ENCODE measurements at places on chromosomes 13 and 19. TPM values are rescaled to one million over a fixed set of nuclear protein-coding genes. Genes with fewer than 3 reads are reported as not detected.

The SERTAD1 gene
- total RNA-seq: 19.4 TPM

The CD209 gene
- total RNA-seq: not detected

DNA sequence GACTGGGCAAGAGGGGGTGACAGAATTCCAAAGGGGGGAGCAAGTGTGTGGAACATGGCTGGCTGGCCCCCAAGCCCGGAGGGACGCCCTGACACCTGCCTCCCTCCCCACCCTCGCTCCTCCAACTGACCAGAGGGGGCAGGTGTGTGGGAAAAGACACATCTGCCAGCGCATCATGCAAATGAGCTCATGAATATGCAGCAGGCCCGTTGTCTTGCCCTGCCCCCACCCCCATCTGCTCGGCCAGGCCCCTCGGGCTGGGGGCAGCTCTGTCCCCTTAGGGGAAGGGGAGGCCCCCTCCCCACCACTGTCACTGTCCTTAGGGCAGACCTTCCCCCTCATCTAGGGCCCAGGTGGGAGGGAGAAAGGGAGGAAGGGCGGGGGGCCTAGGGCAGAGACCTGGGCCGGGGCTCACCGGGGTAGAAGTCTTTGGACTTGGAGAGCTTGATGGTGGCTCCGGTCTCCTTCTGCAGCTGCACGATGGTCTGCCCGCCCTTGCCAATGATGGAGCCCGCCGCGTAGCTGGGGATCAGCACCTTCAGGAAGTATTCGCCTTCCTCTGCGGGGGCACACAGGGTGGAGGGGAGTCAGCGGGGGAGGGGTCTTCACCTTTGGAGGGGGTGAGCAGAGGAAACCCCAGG is 12.9 kb downstream of the NOVA2 start:
- DNase-seq: no peak

- DNase-seq: no peak
Observed at GRCh38 chr19:54179262-54179852, 6.4 kb upstream of the TMC4 start.

The CYP4F12 gene
- total RNA-seq: not detected

GRCh38 chr19:1260749-1261537 is 8.2 kb upstream of the CIRBP start:
- DNase-seq: peak; percentile 98

The RNF225 gene
- total RNA-seq: 1.6 TPM

The SYNGR4 gene
- 0.61 TPM for total RNA-seq

The ADAMTSL5 gene
- 3.6 TPM for total RNA-seq

DNA sequence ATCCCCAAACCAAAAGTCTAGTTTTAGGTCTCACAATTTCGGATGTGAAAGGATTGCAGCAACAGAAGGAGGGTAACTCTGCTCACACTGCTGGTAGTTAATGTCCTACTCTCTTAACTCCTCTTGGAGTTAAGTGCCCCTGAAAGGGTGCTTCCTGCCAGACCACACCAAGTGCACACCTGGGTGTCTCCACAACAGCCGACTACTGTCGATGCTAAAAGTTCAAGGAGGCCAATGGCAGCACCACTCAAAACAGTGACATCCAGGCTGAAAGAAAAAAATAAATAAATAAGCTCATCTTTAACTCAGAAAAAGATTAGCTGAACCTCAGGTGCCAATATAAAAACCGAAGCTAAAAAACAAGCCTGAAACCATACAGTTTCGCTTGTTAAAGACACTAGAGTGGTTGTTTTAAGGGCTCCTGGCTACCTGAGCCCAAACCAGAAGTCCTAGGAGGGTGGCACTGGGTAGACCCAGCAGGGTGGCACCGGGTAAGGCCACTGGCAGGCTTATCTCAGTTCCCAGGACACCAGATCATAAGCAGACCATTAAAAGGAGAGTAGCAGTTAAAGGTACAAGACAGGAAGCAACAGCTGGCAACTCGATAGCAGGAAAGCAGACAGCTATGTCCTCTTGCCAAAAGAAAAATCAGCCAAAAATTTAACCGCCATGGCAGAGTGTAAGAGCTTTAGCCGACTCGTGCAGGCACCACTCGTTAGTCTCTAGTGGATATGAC is 39.3 kb downstream of the BRD4 start:
- no peak for DNase-seq

GRCh38 chr13:33612641-33613638 is 205.0 kb upstream of the RFC3 start:
- DNase-seq: peak; percentile 8

The C19orf73 gene
- 2.6 TPM for total RNA-seq

The HOMER3 gene
- total RNA-seq: 0.75 TPM

GRCh38 chr13:112859817-112860190 is 109.2 kb upstream of the MCF2L start:
- DNase-seq: no peak

- no peak for DNase-seq
Observed at GRCh38 chr19:12521996-12522395, 29.3 kb downstream of the ZNF564 start.

GRCh38 chr19:3807131-3807480 is 20.9 kb upstream of the MATK start:
- no peak for DNase-seq

- DNase-seq: no peak
Observed at GRCh38 chr13:82719987-82720386, 1162.3 kb downstream of the SLITRK1 start.

DNA sequence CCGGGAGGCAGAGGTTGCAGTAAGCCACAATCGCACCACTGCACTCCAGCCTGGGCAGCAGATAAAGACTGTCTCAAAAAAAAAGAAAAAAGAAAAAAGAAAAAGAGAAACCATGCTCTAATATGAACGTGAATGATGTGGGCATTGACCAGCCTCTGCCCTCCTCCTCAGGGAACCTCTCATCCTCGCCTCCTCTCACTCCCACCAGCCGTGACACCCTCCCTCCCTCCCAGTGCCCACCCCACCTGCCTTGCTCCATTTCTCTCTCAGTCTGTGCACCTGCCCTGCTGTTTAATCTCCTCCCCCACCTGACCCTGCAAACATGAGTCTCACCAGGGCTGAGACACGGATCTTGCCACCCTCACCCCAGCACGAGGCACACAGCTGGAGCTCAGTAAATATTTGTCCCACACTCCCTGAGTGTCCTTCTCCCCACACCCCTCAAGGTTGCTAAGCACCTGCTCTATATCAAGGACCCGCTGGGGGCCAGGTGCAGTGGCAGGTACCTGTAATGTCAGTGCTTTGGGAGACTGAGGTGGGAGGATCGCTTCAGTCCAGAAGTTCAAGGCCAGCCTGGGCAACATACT is 7.5 kb upstream of the BCAT2 start:
- DNase-seq: no peak

The ZNF584 gene
- 20.6 TPM for total RNA-seq

GRCh38 chr13:47258384-47258783 is 361.5 kb upstream of the HTR2A start:
- no peak for DNase-seq

GRCh38 chr19:50844296-50844935 is 10.3 kb upstream of the KLK3 start:
- DNase-seq: no peak

DNA sequence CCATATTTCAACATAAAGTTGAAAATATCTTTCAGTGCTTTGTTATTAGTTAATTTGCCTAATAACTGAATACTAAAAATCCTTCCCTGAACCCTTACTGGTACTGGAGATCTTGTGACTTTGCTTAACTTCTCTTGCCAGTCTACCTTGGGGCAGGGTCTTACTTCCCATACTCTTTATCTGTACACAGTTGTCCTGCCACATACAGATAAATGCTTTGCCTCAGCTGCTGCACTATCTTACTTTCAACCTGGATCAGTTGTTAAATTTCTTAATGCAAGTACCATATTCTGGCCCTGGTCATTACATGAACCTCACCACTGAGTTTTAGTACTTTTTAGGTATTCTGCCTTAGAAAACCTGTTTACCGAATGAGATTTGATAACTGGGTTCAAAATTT is 107.6 kb downstream of the PIBF1 start:
- DNase-seq: no peak

GRCh38 chr19:51698296-51698695 is 5.2 kb downstream of the SPACA6 start:
- DNase-seq: no peak

The LSR gene
- 2.7 TPM for total RNA-seq

DNA sequence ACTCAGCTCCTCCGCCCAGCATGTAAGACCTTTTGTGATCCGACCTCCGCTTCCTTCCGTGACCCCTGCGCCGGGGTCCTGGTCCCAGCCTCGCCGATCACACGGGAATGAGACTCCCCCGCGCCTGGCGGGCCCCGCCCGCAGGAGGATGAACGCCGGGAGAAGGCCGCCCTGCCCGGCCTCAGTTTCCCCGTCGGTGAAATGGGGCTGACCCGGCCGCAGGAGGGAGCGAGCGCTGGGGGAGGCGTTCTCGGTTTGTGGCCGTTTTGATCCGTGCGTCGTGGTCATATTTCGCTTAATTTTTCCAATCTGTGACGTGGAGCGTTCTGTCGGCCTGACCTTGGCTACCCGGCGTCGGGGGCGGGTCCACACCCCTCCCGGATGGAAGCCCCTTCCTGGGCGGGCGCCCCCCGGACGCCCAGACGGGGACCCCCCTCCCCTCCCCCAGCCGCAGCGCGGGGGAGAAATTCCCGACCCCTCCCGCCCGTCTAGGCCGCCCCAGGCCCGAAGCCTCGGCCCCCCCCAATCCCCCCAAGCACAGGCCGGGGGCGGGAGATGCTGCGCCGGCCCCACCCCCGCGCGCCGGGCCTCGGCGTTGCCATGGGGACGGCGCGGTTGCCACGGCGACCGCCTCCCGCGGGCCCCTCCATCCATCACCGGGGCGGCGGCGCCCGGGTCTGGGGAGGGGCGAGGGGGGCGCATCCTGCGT is 11.1 kb downstream of the PALM start:
- no peak for DNase-seq

GRCh38 chr13:112066624-112067004 is 335 bp upstream of the SOX1 start:
- DNase-seq: no peak

DNA sequence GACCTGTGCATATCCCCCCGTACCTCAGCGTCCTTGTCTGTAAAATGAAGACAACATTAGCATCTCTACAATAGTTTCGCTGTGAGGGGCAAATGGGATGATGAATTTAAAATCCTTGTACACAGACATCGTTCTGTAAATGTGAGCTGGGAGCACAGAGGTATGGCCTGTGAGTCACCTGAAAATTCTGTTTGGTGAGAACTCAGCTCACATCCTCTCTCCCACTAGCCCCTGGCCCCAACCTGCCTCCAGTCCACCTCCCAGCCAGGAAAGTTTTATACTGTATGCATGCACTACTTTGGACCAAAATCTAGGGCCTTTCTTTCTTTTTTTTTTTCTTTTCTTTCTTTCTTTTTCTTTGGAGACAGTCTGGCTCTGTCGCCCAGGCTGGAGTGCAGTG is 8.7 kb upstream of the IZUMO2 start:
- no peak for DNase-seq

The SOHLH2 gene
- not detected for total RNA-seq

Data from activated T-helper 1 cell treated with anti-CD3 and anti-CD28 coated beads, Interleukin-12 subunit alpha, Interleukin-12 subunit beta, Interleukin-2, Interleukin-4 antibody, amounts not matched to agents 30 ng/mL and 10 ng/mL and 1 ng/mL, durations not matched to agents 14 hours and 24 hours and 36 hours (primary cell).